Hepatocyte (in vitro differentiated cells): ENCODE measurements at places on chromosomes 6 and 20. TPM values are rescaled to one million over a fixed set of nuclear protein-coding genes. Genes with fewer than 3 reads are reported as not detected.
A peak's percentile ranks its signal among the peaks of the same experiment; 100 is the strongest.

- DNase-seq, result no peak
Observed at GRCh38 chr20:35947907-35948306, 6.4 kb downstream of the SCAND1 start.

ETV7 gene
- 0.88 and 1.2 TPM in 2 replicates for total RNA-seq

DZANK1 gene
- 1.1 and 1.8 TPM in 2 replicates for total RNA-seq

BPI gene
- 0.63 TPM in 1 of 2 replicates, not detected in the other for total RNA-seq

VGLL2 gene
- total RNA-seq, result not detected in 2 replicates

PAX1 gene
- 0.44 TPM in 1 of 2 replicates, not detected in the other for total RNA-seq

DNA sequence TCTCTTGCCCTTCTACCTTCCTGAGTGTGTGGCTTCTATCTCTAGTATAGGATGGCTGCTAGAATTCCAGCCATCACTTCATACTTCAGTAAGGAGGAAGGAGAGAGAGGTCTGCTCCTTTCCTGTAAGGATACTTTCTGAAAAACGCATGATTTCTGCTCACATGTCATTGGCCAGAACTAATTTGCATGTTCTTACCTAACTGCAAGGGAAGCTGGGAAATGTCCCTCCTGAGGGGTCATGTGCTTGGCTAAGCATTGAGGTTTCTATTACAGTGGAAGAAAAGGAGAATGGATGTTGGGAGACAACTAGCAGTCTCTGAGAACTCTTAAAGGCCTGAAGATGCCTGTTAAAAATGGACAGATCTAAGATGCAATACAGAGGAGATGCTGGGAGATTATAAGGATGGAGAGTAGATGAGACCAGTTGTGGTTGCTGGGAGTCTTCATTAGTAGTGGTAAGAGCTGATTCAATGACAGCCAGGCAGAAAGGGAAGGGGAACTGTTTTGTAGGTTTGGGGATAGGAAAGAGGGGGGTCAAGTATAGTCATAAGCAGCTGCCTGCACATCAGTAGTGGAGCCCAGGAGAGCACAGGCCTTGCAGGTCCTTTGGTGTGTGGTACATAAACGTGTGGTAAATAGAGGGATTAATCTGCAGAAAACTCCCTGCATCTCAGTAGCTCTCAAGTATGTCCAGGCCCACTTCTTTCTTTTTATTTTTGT lies 20.2 kb downstream of the CDS2 start:
- DNase-seq, result no peak

GRCh38 chr20:58480551-58481336 lies 34.5 kb downstream of the APCDD1L start:
- DNase-seq, result no peak

GRCh38 chr20:7843613-7844012 lies 96.6 kb downstream of the HAO1 start:
- peak; percentile 9 for DNase-seq

- no peak for DNase-seq
Observed at GRCh38 chr6:159939591-159940016, 29.3 kb upstream of the IGF2R start.

- DNase-seq, result no peak
Observed at GRCh38 chr6:138695193-138695592, 78.4 kb upstream of the CCDC28A start.

- no peak for DNase-seq
Observed at GRCh38 chr6:34493344-34493743, 27.5 kb downstream of the PACSIN1 start.

DNA sequence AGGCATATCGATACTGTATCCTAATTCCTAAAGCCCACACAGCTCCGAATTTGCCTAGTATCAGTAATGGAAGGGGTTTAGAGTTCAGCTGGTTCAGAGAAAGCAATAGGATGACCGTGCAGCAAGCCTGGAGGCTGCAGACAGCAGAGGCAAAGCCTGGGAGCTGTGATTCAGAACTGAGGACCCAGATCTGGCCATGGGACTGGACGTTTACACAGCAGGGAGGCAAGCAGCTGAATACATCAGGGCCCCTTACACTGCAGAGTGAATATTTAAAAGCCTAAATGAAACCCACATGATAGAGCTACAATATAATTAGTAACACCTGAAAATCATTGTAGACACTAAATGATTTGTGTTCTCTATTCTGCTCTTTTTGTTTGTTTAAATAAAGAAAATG lies 38.0 kb downstream of the ELOVL2 start:
- no peak for DNase-seq

MUC21 gene
- total RNA-seq, result not detected in 2 replicates

DNA sequence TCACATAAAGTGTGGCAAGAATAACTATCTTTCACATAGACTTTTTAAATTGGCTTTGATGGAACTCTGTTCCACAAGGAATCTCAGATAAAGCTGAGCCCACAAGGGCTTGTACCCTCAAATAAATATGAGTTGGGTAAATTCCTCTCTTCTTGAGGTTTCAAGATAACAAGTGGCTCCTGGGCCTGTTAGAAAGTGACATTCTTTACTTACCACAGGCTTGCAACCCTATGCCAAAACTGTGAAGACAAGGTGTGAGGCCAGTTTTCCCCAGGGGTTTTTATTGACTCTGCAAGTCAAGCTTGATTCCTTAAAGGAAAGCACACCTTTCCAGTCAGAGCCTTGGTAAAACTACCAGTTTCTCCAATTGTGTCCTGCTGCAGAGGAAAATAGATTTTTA lies 664.8 kb upstream of the GJE1 start:
- no peak for DNase-seq

DEFB132 gene
- total RNA-seq, result not detected in 2 replicates

DNA sequence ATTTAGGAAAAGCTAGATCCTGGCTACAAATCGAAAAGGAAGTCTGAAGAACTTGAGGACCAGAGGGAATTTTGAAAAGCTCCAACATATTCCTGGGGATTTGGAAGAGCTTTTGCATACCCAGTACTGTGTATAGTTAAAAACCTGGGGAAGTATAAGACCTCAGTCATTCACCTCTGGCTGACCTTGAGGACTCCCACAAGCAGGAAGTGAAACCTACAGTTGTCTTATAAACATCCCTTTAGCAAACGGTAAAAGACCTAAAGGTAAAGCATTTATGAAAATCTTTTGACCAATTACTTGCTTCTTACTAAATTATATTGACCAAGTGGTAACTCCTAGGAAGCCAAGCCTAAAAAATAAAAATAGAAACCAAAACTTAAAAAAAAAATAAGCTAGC lies 175.0 kb downstream of the HAO1 start:
- DNase-seq, result no peak

NKX2-2 gene
- 0.33 TPM in 1 of 2 replicates, not detected in the other for total RNA-seq

- no peak for DNase-seq
Observed at GRCh38 chr20:43295781-43296180, 106.1 kb upstream of the PTPRT start.

DNA sequence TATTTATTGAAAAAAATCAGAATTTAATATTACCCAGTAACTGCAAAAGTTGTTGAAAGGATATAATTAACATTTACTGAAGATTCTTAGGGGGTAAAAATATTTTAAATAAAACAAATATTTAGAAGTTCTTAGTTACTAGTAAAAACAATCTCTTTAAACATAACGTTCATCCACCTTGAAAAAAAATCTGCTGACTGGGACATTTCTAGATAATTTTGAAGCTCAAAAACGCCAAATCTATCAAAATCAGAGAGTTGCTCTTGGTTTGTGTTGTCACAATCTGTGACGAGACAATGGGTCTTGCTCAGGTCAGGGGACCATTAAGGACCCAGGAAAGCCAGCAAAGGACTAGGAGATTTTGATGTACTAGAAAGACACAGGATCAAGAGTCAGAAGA lies 177.0 kb downstream of the BACH2 start:
- DNase-seq, result no peak

BMP2 gene
- total RNA-seq, result 60.9 and 72.0 TPM in 2 replicates

DNA sequence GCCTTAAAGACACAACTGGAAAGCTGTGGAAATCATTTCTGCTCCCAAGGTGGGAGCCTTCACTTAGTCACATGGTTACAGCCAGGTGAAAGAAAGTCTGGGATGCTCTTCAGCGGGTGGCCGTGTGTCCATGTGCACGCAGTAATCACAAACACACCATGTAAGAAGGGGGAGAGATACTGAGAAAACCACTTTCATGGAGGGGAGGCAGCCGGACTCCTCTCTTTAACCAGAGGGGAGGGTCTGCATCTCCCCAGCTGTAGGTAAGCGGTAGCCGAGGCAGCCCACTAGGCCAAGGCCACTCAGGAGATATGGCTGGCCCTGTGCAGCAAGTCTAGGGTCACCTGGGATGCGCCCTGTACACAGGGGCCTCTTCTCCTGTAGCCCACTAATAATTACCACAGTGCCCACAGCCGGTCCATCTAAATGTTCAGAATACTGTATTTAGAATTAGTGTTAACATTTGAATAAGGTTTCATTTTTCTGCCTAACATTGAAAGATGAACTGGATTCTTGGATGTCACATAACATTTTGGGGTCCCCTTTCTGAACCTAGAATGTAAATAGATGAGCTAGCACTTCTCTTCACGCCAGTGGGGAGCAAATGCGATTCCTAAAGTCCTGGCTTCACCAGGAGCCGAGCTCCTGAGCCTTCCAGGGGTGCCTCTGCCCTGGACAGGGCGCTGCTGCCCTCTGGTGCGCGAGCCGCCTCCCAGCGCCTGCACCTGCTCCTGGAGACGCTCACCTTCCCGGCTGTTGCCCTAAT lies 15.9 kb downstream of the GPR31 start:
- DNase-seq, result peak; percentile 81

GRCh38 chr6:96304997-96305396 lies 216.6 kb upstream of the UFL1 start:
- DNase-seq, result no peak

DSN1 gene
- total RNA-seq, result 10.3 and 12.7 TPM in 2 replicates

GRCh38 chr6:22221211-22221610 lies 75.6 kb downstream of the PRL start:
- no peak for DNase-seq

SLC13A3 gene
- total RNA-seq, result 1.8 and 2.4 TPM in 2 replicates

DNA sequence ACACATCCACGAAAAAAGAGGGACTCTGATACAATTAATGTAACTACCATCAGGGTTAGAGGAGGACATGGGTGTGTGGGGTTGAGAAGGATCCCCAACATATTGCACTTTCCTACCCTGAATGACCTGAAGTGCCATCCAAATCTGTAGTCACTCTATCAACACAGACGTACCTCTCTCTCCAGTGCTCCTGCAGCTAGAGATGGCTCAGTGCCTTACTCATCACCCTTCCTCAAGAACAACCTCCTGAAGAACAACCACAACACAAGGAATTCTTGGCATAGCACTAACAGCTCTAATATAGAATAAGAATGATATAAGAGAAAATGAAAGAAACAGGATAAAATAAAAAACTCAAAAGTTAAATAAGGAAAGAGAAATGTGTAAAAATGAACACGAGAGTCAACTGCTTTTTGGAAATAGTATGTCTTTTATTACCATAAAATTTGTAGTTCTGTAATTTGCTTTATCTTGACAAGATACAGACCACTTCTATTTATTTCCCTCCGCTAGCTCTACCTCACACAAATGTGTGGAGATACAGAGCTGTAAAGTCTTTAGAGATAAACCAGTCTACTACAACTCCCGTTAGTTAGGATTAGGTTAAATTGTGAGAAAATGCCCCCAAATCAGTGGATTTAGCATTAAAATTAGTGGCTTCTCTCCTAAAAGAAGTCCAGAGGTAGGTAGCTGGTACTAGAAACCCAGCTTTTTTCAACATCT lies 63.9 kb downstream of the REV3L start:
- no peak for DNase-seq

SLC22A2 gene
- total RNA-seq, result 0.43 and 1.2 TPM in 2 replicates

- DNase-seq, result peak; percentile 33
Observed at GRCh38 chr20:58700121-58700821, 7.7 kb downstream of the NPEPL1 start.

ECI2 gene
- 102 and 103 TPM in 2 replicates for total RNA-seq

GRCh38 chr20:2748551-2749342 lies 51.7 kb downstream of the CPXM1 start:
- DNase-seq, result no peak

SCGN gene
- 25.7 and 25.9 TPM in 2 replicates for total RNA-seq

DNA sequence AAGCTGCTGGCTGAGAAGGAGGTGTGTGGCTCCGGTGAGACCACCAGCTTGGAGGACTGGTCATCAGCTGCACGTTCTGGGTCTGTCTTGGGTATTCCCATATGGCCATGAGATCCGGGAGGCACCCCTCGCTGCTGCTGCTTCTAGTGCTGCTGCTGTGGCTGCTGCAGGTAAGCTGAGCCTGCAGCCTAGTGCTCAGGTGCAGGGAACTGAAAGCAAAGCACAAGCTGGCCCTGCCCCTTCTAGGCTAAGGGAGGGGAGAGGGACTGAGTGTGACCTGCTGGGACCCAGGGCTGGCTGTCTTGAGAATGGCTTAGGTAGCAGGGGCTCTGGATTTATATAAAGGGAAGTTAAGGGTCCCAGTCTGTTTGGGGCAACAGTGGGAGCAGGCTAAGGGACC lies 403 bp downstream of the CDH26 start:
- DNase-seq, result no peak

RBM24 gene
- 0.97 and 2.3 TPM in 2 replicates for total RNA-seq

DNA sequence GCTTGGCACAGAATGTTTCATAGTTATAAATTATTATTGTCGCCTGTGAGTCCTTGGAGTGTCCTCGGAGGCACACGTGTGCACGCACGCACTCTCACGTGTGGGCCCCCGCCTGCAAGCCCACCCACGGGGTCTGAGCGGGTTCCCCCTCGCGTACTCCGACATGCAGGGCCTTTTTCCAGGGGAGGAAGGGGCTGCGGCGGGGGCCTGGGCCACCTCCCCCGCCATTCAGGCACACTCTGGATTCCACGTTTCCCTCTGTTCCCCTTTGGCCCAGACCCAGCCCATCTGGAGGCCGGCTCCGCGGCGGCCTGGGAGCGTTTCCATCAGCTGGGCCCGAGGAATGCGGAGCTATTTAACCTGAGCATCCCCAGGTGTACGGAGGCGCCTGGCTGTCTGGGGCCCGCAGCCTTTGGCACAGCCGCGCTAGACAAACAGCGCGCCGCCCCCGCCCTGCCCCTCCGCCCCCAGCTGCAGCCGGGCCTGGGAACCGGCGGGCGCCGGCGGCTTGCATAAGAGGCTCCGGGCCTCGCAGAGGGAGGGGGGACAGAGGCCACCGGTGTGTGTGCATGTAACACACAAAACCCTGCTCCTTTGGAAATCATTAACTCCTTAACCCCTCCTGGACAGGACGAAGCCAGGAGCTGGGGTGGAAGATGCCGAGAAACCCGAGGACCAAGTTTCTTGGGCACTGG lies 3.3 kb downstream of the ID1 start:
- peak; percentile 100 for DNase-seq

- no peak for DNase-seq
Observed at GRCh38 chr20:64095927-64096326, 11.4 kb downstream of the NPBWR2 start.

PAK5 gene
- 0.76 and 0.97 TPM in 2 replicates for total RNA-seq

- no peak for DNase-seq
Observed at GRCh38 chr6:81084776-81085430, 667.6 kb downstream of the TENT5A start.

DNA sequence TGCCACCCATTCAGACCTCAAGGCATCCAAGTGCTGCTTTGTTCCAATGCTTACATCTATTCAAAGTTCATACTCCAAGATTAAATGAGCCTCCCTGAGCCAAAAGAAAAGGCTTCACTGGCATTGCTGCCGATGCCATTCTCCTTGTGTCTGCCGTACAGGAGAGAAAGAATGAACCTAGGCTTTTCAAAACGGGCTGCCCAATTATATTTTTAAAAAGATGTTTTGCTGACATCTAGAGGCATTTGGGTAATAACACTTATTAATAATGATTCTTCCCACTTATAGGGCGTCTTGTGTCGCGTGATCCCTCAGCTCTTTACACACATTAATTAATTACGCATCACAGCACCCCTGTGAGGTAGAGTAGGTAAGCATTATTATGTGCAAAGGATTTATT lies 545.6 kb downstream of the PKHD1 start:
- DNase-seq, result peak; percentile 17
